Bronchial epithelial cell (primary cell): ENCODE measurements at places on chromosomes 3 and 15. TPM values are rescaled to one million over a fixed set of nuclear protein-coding genes. Genes with fewer than 3 reads are reported as not detected.

Gene AMT
- 0.79 and 2.2 TPM in 2 replicates for total RNA-seq

- DNase-seq: no peak
Measured at GRCh38 chr3:178336336-178336735, 199.9 kb upstream of the KCNMB2 start.

DNA sequence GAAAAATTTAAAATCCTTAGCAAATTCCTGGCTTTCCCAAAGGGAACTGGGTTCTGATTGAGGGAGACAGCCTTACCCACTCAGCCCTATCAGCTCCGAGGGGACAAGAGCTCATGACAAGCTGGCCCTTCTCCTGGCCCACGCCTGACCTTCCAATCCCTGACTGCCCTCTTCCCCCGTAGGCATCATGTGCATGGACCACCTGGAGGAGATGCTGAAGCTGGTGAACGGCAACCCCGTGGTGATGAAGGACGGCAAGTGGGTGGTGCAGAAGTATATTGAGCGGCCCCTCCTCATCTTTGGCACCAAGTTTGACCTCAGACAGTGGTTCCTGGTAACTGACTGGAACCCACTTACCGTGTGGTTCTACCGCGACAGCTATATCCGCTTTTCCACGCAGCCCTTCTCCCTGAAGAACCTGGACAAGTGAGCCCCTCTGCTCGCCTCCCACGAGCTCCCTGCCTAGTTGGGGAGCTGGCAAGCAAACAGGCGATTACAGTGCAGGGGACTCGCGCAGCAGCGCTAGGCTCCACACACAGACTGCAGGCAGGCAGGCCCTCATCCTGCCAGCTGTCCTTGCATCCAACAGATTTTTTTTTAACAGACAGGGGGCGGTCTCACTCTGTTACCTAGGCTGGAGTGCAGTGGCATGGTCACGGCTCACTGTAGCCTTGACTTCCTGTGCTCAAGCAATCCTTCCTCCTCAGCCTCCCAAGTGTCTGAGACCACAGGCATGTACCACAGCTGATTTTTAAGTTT is 16.8 kb downstream of the RPUSD3 start:
- peak; percentile 20 for DNase-seq

Gene CCR8
- total RNA-seq: not detected in 2 replicates

DNA sequence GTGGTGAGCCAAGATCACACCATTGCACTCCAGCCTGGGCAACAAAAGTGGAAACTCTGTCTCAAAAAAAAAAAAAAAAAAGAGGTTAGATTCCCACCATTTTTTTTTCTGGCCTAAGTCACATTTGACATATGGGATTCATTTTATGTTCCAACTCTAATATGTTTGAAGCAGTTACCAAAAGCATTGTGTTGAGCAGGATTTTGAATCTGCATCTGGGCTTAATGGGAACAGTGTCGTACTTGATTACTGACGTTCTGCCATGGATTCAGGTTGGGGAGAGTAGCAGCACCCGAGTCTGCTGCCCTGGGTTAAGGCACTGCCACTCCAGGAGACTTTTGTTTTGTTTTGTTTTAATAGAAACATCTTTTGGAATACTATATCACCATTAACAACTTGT is 348.7 kb upstream of the TBL1XR1 start:
- DNase-seq: no peak

Gene PSMD6
- 52.9 and 82.2 TPM in 2 replicates for total RNA-seq
